ENCODE measurements at places on chromosomes 1 and 21.

GRCh38 chr1:229102741-229103391, 168.0 kb upstream of the RAB4A start:
- no peak for DNase-seq

GRCh38 chr1:119139403-119139802, 1.1 kb downstream of the WARS2 start:
- no peak for DNase-seq

- DNase-seq = no peak
These were observed 4.4 kb downstream of the TAL1 start for GRCh38 chr1:47227341-47228232.

DNA sequence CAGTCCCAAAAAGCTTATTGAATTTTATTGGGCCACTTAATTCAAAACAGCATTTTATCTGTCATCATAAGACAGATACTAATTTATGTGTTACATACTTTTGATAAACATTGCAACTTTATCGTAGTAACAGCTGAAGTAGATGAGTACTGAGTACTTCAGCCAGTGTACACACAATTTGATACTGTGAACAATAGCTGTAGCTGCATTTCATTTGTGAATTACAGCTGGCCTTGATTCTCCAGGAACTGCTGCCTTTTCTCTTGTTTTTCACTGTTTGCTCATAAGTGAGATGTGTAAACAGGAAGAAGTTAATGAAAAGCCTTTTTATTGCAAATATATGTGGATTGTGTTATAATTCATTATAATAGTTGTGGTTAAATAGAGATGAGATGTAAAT, 10.2 kb downstream of the UAP1 start:
- DNase-seq = no peak

- DNase-seq = no peak
These were observed 110.6 kb downstream of the HS2ST1 start for GRCh38 chr1:87024936-87025540.

DNA sequence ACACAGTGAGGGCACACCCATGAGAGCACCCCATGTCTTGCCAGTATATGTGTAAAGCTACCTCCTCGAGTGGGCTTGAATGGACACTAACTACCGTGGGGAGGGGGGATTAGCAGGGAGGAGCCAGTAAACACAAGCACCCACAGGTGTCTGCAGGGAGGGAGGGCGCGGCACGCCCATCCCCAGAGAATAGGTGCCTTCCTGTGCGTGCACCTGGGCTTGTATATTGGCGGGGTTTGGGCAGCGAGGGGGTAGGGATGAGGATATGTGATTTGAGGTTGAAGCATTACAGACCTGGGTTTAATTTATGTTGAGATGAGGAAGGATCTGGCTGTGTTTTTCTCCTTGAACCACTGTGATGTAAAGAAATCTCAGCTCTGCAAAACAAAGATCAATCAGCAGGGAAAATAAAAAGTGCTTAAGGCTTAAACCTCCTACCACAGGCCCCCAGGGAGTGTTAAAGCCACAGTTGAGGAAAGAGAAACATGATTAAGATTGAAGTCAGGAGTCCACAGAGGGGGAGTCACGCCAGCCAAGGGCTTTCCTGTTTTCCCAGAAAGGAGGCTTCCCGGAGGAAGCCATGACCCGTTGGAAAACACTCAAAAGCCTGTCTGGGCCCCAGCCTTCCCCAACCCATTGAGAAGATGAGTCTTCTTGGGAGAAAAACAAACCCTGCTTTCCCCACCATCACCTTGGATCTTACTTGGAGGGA, 80.0 kb downstream of the CAMK2N1 start:
- DNase-seq = no peak

GRCh38 chr1:19941206-19941568, 17.8 kb upstream of the PLA2G2E start:
- no peak for DNase-seq

GRCh38 chr1:238790882-238791281, 595.5 kb upstream of the CHRM3 start:
- no peak for DNase-seq

DNA sequence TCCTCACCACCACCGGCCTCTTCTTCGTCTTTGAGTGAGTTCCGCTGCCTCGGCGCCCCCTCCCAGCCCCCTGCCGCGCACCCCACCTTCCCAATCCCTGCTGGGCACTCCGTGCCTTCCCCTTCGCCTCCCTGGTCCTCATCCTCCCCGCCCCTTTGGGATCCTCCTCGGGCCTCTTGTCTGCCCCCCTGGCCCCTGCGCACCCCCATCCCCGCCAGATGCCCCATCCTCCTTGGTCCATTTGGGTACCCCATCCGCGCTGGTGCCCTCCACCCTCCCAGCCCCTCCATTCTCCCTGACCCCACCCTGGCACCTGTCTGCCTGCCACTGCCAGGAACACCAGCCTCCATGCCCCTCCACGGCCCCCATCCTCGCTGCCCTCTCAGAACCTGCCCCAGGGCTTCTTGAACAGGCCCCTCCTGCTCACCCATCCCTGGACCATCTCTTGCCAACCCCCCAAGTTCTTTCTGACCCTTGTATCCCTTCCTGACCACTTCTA, 667 bp downstream of the ZDHHC18 start:
- DNase-seq = no peak

DNA sequence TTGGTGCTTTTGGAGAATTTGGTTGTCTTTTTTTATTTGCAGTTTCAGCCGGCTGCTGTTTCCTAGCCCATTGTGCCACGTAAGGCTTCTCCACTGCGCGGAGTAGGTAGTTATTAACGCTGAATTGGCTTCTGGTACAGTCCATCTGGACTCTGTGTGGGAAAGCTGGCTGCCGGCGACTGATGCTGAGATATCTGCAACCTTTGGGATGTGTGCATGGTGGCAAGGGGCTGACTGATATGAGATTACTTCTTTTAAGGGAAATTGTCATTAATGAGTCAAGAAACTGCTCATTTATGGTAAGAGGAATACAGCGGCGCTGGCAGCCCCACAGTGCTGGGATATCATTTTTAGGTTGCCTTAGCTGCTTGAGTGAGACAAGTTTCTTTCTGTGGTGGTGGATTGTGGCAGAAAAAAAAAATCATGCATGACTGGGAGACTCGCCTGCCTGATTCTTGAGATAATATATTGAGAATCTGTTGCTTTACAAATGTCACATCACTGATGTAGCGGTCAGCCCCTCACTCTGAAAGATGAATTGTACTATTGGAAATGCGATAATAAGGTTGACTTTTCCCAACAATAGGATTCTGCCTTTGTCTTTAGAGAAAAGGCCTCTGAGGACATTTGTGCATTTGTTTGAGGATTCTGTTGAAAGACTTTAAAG, 2.5 kb upstream of the ELAVL4 start:
- no peak for DNase-seq

DNA sequence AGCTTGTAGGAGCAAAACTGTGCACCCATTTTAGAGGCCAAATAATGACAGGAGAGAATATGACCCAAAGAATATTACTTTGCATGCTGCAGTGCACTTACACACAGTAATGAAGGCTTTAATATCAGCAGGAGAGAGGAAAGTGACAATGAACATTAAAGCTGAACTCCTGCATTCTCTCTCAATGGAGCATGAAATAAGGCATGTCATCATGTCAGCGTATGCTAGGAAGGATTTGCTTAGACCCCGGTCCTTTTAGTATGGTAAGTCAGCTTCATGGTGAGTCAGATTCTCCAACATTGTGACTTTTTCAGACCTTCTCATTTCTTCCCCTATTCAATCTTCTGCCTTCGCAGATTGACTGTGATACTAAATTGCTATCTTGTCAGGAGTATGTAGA, 210.7 kb upstream of the TMPRSS15 start:
- no peak for DNase-seq

GRCh38 chr21:34336245-34336644, 27.6 kb upstream of the KCNE2 start:
- DNase-seq = no peak

GRCh38 chr1:227906550-227907071, 41.1 kb downstream of the WNT9A start:
- no peak for DNase-seq

- DNase-seq = no peak
These were observed 91.9 kb downstream of the CSMD2 start for GRCh38 chr1:34073028-34073695.

DNA sequence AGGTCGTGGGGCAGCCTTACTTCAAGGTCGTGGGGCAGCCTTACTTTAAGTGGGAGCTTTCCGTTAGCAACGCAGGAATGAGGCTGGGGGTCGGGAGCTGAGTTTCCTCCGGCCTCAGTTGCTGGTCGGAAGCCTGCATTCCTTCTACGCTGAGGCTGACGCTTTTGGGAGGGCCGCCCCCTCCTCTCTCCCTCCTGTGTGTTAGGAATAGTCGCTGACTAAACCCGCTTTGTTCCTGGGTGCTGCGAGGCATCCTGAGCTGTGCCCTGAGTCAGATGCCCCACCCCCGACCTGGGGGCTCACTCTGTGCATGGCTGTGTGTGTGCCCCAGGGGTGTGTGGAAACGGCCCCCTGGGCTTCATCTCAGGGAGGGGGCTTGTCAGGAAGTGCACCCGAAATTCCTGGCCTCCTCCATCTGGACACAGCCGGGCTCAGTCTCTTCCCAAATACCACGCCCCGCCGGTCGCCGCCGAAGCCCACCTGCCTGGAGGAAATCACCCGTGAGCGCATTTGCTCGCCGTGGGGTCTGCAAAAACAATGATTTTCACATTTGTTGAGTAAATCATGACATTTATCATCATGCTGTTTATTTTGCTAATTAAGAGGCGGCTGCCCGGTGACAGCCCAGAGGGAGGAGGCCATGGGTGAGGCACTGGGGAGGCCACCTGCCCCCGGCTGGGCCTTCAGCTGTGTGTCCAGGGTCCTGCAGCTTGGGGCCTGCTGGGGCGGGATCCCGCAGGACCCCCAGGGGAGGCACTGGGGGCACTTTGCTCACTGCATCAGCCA, 121.4 kb downstream of the PRDM16 start:
- DNase-seq = no peak

DNA sequence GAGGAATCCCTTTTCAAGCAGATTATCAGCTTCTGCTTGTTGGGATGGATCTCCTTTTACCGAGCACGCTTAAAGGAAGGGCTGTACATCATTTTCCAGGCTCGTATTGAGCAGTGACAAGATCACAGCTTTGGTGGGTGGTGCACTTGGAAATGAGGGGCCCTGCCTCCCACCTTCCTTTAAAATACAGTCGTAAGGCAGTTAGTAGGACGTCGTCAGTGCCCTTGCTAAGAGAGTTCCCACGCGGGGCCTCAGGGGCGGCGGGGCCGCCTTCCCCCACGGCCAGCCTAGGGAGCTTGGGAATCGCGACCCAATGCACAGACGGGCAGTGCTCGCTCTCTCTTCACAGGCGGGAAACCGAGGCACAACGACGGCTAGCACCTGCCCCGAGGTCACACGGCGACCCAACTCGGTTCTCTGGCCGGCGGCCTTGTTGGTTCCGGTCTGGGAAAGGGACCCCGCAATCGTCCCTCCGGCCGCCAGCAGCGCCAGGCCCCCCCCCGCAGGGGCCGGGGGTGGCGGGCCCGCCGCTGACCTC, 58.6 kb downstream of the H3-3A start:
- no peak for DNase-seq

DNA sequence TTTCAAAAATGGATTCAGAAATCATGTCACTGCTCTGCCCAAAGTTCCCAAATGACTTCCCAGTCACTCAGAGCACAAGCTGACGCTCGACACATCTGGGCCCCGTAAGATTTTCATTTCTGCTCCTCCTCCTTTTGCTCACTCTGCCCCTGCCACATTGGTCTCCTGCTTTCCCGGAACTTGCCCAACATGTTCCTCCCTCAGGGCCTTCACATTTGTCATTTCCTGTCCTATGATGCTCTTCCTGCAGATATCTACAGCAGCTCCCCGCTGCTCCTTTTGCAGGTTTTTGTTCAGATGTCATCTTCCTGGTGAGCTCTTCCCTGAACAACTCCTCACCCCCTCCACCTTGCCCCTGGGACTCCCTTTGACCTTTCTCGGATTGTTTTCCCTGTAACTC, 58.5 kb upstream of the IVNS1ABP start:
- no peak for DNase-seq

GRCh38 chr1:168613038-168613451, 36.6 kb downstream of the XCL1 start:
- DNase-seq = no peak

DNA sequence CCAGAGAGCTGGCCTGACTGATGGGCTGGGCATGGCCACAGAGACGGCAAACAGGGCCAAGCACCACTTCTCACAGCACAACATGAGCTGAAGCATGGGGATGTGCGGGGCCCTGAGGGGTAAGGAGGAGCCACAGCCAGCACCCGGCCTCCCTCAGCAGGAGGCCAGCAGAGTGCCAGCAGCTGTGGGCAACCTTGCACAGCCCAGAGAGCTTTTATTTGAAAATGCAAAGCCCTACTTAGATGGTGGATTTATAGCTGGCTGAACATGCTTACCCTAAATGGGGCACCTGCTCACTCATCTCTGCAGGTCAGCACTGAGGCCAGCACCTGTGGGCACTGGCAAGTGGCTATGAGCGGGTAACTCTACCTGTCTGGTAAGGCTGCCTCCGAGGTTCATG, 44.1 kb downstream of the SLC66A1 start:
- no peak for DNase-seq

DNA sequence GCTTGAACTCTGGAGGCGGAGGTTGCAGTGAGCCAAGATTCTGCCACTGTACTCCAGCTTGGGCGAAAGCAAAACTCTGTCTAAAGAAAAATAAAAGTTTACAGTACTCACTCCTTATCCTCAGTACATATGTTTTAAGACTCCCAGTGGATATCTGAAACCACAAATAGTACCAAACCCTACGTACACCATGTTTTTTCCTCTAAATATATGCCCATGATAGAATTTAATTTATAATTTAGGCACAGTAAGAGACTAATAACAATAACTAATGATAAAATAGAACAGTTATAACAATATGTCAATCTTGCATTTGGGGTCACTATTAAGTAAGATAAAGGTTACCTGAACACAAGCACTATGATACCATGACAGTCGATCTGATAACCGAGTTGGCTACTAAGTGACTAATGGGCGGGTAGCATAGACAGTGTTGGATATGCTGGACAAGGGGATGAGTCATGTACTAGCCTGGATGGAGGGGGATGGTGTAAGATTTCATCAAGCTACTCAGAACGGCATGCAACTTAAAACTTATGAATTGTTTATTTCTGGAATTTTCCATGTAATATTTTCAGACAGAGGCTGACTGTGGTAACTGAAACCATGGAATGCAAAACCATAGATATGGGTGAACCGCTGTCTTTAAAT, 43.7 kb downstream of the ST7L start:
- DNase-seq = no peak

GRCh38 chr1:207077470-207078377, 10.9 kb upstream of the C4BPB start:
- DNase-seq = no peak

DNA sequence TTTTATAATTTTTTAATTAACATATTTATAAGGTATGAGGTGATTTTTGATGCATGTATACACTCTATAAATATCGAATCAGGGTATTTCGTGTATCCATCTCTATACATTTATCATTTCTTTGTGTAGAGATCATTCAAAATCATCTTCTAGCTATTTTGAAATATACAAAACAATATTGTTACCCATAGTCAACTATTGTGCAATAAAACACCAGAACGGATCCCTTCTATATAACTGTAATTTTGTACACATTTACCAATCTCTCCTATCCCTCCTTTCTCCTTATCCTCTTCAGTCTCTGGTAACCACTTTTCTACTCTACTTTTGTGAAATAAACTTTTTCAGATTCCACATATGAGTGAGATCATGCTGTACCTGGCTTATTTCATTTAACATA, 1459.6 kb downstream of the MRPL39 start:
- DNase-seq = no peak
